ENCODE measurements at places on chromosomes 16 and 17.

DNA sequence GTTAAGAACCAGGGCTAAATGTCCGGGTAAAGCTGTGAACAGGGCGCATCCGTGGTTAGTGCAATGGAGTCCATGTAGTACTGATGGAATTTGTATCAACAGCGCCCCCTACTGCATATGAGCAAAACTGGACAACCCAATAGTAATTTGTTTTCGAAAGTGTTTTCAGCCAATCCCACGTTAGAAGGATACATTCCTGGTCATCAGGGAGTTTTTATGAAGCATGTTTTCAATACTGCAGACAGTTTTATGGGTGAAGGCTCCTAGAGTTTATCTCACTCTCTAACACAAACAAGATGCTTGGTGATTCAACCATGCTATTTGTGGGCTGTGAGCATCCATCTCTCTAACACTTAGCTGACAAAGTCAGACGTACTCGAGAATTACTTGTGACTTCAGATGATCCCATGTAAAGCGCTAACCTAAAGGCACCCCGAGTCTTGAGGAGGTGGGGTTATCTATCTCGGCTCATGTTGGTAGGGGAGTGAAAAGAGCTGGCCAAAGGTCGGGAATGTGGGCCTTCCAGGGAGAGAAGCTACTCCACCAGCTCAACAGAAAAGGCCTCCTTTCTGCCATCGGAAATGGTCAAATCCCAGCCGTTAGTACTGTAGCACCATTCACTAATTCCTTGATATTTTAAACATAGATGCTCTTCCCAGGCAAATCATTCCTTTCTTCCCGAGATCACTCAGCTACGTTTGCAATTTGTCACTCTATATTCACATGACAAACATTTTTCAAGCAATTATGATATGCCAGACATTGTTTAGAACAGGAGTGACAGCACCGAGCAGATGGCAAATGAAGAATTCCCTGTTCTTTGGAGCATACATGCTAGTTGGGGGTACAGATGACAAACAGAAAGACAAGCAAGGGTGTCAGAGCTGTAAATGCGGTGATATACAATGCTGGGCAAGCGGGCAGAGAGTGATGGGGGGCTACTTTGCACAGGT is 46.9 kb upstream of the HNF1B start:
- no peak for DNase-seq

- DNase-seq: peak; percentile 58
Measured at GRCh38 chr17:83079766-83080578, 563 bp downstream of the METRNL start.

DNA sequence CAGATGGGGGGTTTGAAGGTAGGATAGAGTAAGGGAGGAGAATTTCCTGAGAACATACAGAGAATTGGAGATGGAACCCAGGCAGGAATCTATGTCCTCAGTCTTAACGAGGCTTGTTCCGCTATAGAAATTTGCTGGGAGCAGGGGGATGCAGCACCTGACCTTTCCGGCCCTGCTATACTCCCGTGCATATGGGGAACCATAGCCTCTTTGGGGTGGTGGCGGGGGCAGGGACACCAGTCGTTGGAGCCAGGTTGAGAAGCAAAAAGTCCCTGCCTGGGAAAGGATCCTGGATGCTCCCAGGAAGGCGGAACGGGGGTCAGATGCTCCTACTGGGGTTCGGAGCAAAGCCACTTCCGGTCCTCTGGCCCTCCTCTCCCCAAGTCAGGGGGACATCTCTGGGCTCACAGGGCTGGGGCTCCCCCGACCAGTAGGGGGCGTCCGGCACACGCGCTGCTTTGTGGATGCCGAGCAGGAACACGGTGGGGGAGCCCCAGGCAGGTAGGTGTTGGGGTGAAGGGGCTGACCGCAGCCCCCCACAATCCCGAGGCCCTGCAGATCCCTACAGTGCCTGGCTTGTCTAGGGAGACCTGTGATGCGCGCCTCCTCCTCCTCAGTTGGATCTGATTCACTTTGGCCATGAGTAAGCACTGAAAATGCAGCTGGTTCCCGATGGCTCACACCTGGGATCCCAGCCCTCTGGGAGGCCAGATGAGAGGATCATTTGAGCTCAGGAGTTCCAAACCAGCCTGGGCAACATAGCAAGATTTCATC is 15.5 kb upstream of the TFAP4 start:
- DNase-seq: peak; percentile 64

DNA sequence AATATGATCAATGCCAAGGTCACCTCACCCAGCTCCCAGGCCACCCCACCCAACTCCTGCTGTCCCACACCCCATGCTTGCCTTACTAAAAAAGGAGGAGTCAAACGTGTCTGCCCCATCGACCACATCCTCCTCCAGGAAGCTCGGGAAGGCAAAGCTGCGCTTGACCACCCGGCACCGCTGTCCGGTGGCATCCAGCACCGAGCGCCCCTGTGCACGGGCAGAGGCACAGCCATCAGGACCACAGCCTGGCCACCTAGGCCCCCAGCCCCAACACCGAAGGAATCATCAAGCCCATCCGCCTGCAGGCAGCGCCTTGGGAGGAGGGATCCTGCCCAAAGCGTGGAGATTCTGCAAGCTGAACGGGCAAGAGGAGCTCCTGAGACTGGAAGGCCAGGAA is 10.2 kb downstream of the AANAT start:
- no peak for DNase-seq

GRCh38 chr17:31392856-31393748 is 1.6 kb downstream of the RAB11FIP4 start:
- peak; percentile 7 for DNase-seq

DNA sequence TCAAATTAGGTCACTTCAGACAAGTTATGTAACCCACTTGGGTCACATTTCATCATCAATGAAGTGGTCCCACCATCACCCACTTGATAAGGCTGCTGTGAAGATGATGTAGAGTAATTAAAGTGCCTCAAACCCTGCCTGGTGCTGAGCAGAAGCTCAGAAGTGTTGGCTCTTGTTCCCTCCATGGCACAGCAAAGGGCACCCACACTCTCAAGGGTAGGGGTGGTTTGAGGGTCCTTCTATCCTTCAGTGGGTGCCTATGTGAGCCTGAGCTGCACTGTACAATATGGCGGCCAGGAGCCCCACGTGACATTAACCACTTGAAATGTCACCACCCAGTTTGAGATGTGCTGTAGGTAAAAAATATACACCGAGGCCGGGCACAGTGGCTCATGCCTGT is 71.5 kb downstream of the CYTH1 start:
- no peak for DNase-seq

DNA sequence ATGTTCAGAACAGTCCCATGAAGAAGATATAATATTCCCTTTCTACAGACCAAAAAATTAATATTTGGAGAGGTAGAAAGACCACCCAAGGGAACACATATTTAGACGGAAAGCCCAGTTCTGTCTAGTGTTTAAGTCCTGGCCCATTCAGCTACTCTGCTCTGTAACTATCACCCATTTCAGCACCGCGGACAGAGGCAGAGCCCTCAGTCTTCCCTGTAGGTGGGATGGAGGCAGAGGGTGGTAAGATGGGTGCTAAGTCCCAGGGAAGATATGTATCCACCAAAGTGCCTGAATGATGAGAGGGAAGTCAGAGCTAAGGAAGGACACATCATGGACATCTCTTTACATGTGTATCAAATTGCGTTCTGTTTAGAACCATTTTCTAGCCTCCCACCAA is 27.8 kb upstream of the C16orf78 start:
- DNase-seq: no peak

DNA sequence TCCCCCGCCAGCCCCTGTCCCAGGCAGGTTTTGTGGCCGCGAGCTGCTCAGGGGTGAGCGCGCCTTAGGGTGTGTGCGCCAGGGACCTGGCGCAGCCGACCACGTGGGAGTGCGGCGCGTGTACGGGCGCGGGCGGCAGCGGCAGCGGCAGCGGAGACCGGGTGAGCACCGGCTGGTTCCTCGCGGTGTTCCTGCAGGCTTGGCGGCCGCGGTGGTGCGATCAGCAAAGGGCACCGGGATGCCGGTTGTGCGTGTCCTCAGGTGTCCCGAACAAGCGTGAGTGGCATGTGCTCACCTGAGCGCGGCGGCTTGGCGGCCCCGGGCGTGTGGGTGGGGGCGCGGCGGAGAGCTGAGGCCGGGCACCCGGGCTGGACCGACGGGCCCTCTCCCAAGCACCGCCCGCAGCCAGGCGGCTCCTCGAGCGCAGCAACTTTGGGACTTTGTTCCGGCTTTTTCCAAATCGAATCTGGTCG is 381 bp upstream of the HSD11B2 start:
- no peak for DNase-seq

All from AG08396 (cell line).